Stimulated activated CD8-positive, alpha-beta memory T cell treated with anti-CD3 and anti-CD28 coated beads, Interleukin-2, amount 100 ng/mL, for 48 hours (primary cell): ENCODE measurements at places on chromosomes 7 and 10.

DNA sequence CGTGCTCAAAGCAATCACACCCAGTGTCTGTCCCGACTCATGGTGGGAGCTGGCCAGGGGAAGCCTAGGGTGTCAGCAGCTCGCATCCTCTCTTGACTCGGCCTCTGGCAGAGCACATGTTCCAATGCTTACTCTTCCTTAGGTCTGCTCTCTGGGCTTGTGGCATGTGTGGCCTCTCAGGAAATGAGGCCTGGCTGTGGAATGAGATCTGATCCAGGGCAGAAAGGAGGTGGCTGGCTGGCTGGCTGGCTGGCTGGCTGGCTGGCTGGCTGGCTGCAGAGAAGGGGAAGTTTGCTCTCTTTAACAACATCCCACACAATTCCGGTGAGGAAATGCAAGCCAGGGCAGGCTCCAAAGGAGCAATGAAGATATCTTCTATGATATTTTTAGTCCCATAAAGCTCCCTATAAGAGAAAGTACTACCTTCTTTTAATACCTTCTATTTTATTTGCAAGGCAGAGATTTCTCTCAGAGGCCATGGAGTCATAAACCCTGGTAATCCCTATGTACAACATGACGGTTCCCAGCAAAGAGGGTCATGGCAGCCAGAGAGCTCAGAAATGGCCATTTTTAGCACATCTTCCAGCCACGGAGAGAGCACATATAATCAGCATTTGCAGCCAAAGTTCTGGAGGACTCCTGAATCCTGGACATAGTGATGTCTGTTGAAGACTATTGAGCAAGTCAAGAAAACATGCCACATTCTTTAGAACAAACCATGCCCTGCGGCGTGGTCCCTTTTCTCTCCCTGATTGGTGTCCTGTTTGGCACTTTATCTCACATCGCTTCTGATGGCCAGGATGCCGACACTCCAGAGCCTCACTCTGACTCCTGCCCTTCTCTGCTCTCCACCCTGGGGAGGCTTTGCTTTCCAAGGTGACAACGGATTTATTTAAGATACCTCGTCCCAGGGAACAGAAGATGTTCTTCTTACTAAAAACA is 153.7 kb downstream of the FANK1 start:
- DNase-seq: no peak

DNA sequence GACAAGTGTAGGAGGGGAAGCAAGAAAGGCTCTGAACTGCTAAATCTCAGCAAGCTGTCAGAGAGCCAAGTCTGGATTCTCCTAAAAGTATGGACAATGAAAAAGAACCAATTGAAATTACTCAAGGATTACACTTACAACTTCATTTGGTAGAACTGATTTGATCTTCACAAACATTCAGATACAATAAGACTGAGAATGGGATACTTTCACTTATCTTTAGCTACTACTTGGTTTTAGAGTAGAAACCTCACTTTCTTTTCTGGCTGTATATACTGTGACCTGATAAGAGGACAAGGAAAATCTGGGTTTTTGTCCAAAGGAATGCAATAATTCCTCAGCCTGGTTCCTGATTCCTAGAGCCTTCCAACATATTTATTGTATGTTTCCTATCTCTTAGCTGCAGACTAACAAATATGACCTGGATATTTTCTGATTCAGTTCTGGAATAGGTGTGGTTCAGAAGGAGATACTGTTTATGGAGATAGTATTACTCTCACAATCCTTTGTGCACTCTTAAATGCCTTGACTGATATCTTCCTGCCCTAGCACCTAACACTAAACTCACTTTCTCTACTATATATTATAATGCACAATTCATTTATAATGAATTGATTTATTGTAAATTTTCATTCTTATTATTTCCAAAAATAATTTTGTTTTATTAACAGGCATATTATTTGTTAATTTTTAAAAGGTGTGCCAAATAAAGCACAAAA is 7.3 kb downstream of the SEMA3A start:
- DNase-seq: no peak

GRCh38 chr10:77603534-77603927 is 34.1 kb downstream of the KCNMA1 start:
- DNase-seq: no peak

- DNase-seq: no peak
Observed at GRCh38 chr7:92778972-92779371, 57.4 kb downstream of the CDK6 start.

GRCh38 chr10:104230490-104230889 is 1.7 kb downstream of the CFAP43 start:
- no peak for DNase-seq

- no peak for DNase-seq
Observed at GRCh38 chr10:112447620-112447928, 559 bp downstream of the VTI1A start.

DNA sequence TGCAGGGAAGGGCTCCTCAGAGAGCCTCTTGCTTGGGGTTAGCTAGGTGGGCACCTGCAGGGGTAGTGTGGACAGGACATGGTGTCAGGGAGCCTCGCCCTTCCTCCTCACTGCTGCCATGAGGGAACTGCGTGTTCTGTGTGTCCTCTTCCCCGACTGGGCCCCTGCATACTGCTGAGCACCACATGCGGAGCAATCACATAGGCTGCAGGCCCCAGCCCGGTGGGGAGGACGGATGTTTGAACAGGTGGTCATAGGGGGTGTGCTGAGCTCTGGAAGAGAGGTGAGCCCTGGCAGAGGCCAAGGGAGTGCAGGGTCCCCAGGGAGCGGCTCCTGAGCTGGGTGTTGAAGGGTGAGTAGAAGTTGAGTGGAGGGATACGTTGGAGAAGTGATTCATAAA is 48.3 kb upstream of the ZMIZ2 start:
- no peak for DNase-seq

- DNase-seq: no peak
Observed at GRCh38 chr7:117019287-117019686, 66.0 kb downstream of the ST7 start.
